Activated effector memory CD4-positive, alpha-beta T cell treated with anti-CD3 and anti-CD28 coated beads, Interleukin-2, amount 50 U/mL, for 16 hours (primary cell): ENCODE measurements at places on chromosomes 2 and 18.

DNA sequence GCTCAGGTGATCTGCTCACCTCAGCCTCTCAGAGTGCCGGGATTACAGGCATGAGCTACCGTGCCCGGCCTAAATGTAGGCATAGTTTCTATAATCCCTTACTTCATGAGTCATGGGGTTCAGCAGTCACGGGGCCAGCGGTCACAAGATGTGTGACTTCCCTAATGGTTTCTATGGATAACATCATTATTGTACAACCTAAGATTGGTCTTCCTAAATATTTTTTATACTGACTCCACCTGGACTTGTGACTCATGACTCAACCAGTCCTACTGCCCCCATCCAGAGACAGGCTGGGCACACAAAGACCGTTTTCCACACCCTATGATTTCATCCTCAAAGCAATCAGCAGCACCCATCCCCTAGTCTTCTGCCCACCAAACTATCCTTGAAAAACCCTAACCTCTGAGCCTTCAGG is 15.9 kb downstream of the FAM210A start:
- DNase-seq = no peak

GRCh38 chr2:142803158-142803557 is 74.3 kb upstream of the KYNU start:
- DNase-seq = no peak

- DNase-seq = no peak
Observed at GRCh38 chr2:212548455-212548819, 9.8 kb upstream of the ERBB4 start.

DNA sequence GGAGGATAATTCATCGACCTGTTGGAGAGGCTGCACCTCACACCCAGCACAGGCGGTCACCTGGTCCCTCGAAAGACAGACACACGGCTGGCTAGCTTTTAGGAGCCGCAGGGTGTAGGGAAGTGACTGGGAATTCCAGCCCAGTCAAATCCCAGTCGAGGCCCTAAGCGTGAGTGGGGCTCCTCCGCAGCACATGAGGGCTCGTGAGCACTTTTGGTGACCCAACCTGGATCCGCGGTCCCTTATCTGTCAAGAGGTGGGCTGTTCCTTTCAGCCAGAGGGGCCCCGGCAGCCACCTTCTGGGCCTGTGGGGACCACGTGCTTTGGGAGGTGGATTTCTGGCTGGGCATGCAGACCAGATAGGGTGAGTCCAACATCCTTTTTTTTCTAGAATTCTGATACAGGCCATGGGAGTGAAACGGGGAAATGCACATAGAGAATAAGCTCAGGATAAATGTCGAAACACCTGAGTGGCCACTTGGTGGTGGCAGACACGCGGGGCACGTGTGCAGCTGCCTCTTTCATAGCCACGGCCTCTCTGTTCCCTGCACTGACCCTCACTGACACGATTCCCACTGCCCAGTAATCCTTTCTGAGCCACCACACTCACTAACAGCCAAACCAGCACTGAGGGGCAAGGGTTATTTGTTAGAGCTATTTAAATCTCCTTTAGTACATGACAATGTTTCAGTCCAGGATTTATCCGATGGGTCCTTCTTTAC is 148.4 kb upstream of the PXDN start:
- DNase-seq = no peak

DNA sequence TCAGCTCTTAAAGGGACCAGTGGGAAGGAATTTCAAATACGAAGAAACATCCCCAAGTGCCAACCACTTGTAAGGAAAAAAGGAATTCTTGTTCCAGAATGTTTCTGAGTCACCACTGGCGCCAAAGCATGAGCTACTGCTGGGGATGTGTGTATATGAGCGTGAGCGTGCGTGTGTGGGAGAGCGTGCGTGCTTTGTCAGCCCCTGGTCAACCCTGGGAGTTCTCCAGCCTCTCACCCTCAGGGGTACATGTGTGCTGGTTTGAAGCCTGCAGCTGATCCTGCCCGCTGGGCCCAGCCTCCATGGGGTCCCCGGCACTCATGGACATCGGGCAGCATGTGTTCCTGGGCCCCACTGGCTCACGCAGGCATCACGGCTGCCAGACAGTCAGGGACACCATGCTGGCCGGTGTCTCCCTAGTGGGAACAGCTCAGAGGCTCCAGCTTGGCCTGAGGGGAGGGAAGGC is 17.1 kb downstream of the HS6ST1 start:
- no peak for DNase-seq

DNA sequence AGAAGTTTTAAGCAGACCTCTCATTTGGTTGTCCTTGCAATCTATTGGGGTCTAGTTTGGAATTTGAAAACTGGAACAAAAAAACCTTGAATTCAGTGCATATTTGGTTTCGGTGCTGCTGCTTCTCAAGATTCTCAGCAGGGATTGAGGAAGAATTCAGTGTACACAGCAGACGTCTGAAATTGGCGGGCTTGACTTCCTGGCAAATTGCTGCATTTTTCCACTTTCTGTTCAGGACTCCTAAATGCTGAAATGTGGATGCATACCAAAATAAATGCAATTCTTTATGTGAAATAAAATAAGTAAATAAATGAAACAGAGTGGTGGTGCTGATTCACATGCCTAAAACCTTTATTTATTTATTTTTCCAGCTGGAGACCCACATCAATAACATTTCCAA is 332.4 kb upstream of the KYNU start:
- DNase-seq = no peak

DNA sequence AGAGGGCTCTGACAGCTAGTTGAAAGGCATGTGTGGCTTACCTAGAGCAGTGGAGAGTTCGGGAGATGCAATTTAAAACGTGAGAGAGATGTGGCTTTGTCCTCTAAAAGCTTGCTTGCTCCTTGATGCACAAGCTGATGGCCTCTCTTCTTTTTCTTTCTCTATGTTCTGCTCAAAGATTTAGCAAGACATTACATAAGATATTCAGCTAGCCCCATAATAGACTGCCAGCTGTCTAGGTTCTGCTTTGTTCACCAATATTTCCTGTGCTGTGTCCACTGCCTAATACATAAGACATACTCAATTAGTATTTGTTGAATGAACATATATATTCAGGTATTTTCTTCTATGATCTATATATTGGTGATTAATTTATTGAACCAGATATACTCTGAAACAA is 31.1 kb downstream of the SPATS2L start:
- no peak for DNase-seq

DNA sequence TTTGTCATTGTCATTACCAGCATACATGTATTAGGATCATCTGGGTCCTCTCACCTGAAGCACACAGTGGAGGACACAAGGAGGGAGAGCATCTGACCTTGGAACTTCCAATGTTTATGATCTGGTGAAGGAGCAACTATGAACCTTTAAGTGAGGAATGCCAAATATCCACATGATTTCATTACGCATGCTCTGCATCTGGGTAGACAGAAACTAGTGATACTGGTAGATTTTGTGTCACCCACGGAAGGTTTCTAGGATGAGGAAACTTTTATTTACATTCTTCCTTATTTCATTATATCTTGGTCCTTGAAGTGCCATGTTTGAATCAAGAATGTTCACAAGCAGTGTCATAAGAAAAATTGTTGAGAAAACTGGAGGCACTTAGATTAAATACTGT is 32.1 kb downstream of the SPC25 start:
- DNase-seq = no peak

GRCh38 chr2:141517852-141518421 is 612.9 kb downstream of the LRP1B start:
- no peak for DNase-seq

DNA sequence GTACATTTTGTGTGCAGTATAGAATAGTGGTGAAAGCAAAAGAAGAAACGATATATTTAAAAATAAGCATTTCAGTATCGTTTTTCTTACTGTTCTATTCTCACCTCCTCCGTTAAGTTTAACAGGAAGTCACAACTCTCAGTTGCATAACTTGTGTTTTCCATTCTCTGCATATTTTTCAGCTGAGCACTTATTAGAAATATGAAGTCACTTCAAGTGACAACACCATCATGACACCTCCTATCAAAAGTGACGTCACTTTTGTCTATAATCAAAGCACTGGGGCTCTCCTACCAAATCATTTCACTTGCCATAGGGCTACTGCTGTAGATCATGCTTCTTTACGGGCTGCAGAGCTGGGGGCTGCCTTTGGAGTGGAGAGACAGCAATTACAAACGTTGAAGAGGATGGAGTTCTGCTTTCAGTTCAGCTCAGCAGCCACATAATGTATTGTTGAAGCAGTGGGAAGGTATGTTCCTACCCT is 36.3 kb downstream of the STAT4 start:
- DNase-seq = peak; percentile 66

DNA sequence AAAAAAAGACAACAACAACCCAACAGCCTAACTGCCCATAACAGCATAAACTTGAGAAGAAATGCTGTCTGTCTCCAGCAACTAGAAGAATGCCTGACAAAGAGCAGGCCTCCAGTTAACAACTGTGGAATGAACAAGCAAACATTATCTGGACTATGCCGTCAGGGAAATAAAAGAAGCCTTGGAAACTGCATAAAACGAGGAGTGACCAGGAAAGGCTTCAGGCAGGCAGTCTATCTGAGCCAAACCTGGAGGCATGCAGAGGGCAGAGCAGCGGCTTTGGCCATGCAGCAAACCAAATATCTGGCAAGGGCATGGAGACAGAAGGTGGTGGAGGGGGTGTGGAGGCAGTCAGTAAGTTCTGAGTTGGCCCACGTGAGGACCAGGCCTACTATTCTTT is 11.1 kb downstream of the HES6 start:
- DNase-seq = no peak

GRCh38 chr18:67109535-67109934 is 407.0 kb downstream of the DSEL start:
- no peak for DNase-seq

- no peak for DNase-seq
Observed at GRCh38 chr18:50401888-50402287, 27.0 kb downstream of the SKA1 start.

GRCh38 chr2:241933179-241933911 is 63.8 kb downstream of the RTP5 start:
- no peak for DNase-seq

GRCh38 chr2:224952936-224953657 is 89.2 kb downstream of the DOCK10 start:
- peak; percentile 66 for DNase-seq

GRCh38 chr18:48333563-48333962 is 75.6 kb downstream of the ZBTB7C start:
- DNase-seq = no peak

DNA sequence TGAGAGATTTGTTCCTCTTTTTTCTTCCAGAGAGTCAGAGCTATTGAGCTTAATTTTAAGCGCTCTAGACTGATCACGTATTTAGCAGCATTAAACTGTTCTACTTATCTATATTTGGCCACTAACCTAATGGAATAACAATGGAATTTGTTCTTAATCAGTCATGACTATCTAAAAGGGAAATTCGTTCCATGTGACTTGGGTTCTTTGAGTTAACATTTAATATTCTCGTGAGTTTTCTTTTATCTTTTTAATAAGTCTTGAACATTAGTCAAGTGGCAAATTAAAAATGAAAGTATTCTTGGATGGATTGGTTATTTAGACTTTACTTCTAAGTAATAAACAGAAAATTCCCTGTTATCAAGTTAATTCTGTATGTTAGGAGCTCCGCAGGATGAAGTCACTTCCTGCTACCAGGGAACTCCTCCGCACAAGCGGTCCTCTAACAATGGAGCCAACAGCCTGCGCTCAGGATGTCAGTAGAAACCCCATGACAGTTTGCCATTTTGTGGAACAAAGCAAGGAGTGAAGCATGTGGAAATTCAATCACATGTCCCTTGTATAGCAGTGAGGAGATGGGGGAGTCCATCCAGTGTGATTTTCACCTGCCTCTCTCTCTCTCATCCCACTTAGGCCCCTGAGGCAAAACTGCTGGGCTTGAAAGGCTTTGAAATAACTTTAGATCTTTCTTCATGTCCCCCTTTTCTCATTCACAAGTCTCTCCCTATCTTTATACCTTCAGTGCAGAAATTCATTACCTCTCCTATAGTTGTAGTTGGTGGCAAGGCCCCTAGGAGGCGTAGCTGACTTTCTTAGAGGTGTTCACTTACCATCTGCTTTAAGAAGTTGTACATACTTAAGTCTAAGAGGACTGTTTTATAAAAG is 138.1 kb downstream of the WDR7 start:
- DNase-seq = no peak
